ENCODE measurements at places on chromosomes 2 and 18.

DNA sequence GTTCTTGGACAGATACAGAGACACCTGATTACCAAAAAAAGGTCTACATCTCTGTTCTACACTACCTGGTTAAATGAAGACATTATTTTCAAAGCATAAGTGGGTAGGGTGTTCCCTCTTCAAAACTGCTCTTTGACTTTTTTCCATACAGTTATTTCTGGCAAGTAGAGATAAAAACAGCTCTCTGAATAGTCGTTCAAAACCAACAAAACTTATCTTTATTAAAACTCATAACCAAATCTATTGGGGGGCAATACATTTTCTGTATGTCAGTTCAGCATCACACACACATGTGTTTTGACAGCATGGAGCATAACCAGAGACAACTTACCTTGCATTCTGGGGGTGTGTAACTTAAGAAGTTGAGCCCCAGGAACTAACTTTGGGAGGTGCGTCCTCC, 149.0 kb upstream of the EPC2 start:
- DNase-seq, result no peak

DNA sequence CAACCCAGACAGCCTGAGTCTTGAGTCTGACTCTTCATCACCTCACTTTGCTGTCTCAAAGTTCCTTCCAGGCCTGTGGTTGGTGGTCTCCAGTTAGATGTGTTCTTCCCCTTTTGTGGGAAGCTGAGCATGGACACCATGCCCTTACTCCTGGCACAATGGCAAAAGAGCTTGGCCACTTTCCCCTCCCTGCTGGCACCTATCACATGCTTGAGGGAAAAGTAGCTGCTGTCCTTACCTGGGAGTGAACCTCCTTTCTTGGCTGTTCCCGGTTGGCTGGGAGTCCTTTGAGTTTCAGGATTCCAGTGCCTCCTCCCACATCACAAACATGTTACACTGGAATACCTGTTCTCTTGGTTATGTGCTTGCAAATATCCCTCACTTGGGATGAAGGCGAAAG, 97.8 kb downstream of the GATA6 start:
- DNase-seq, result no peak

- DNase-seq, result no peak
Measured at GRCh38 chr18:52236131-52236530, 103.9 kb upstream of the DCC start.

DNA sequence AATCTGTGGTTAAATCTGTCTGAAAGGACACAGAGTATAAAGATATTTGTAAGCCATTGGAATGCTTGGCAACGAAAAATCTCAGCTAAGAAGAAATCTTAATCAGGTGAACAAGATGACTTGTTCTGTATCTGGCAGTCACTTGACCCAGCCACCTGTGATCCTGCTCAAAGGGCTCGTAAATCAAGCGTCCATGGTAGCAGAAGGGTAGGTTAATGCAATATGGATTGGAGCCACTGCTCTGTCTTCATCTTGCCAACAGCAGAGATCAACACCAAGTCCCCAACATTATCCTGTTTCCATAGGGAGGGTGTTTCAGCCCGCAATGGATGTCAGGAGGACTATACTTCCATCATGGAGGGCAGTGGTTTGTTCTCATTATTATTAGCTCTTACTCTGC, 378.4 kb downstream of the CDH7 start:
- DNase-seq, result no peak

DNA sequence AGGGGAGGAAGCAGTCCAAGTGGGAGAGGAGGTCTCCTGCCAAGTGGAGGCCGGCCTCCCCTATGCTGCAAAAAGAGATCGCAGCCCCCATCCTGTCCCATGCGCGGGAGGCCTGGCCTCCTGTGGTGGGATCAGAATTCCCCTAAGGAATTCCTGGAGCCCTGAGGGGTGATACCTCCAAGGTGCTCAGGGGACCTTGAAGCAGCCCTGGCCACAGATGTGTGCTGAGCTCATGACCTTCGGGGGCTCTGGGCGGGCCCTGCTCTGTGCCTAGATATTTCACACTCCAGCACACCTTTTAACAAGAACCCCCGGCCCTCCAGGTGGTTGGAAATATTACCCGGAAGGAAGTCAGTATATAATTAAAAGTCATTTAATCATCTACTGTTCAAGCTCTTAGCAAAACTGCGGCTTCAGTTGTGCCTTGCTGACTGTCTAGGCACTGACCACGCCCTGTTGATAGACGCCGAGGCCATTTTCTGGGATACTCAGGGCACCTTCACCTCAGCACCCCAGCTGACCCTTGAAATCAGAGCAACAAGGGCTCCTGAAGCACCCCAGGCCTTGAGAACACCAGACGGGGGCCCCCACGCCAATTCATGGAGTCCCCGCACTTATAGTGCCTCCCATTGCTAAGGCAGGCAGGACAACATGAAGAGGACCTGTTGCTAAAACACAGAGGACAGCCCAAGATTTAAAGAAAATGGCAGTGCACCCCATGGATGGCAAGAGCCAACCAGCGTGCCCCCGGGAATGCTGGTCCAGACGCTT, 119.1 kb downstream of the NDUFA10 start:
- no peak for DNase-seq

DNA sequence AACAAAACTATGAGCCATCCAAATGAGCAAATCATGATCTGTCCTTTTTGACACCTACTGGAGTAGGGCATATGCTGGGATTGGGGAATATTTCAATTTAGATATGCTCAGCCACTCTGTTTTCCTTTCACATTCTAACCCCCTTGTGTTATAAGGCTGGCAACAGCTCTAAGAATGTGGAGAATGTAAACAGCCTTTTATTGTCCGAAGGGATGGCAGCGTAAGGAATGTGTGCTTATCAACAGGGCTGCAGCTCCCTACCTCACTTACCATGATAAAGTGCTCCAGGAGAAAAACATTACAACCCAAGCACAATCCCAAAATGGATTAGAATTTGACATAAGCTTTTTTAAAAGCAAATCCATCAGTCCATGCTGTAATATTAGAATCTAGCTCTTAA, 2.2 kb downstream of the NXPH2 start:
- DNase-seq, result no peak

GRCh38 chr2:62144689-62145477, 51.0 kb upstream of the B3GNT2 start:
- DNase-seq, result no peak

DNA sequence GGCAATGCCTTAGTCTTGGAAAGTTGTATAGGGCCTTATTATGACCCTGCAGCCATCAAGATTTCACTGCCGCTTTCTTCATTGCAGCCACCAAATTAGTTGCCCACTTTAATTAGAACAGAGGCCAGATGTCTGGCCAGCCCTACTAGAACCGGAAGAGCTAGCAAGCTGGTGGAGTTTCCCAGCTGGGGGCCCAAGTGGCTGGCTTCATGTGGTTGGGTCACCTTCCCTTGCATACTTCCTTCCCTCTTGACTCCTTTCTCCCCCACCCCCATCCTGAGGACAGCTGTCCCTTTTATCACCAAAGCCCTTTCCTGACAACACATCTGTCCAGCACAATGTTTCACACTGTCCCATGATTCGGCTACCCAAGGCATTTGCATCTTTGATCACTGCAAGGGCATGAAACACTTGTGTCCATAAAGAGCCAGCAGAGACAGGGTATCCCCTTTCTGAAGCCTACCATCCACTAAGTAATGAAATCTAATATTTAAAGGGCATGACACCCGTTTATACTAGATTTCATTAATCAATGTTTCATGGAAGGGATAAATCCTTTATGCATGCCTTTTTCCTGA, 187.2 kb downstream of the BCL11A start:
- no peak for DNase-seq

GRCh38 chr2:164843346-164843911, 1.8 kb upstream of the COBLL1 start:
- no peak for DNase-seq

GRCh38 chr2:618422-618990, 58.7 kb downstream of the TMEM18 start:
- DNase-seq, result no peak

DNA sequence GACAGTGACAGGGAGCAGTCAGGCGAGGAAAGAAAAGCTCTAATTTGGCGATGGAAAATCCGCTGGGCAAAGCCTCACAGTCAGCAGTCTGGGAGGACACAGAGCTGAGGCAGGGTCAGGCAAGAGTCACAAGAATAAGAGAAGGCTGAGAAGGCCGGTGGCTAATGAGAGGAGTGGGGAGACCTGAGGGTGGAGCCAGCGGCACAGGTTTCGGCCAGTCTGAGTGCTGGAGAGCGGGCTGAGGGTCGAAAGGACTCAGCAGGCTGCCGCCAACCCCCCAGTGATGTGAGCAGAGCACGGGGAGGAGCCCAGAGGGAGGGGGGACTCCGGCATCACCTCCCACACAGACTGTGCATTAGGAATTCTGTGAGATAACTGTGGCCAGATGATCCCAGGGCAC, 500.6 kb upstream of the MYT1L start:
- DNase-seq, result no peak

DNA sequence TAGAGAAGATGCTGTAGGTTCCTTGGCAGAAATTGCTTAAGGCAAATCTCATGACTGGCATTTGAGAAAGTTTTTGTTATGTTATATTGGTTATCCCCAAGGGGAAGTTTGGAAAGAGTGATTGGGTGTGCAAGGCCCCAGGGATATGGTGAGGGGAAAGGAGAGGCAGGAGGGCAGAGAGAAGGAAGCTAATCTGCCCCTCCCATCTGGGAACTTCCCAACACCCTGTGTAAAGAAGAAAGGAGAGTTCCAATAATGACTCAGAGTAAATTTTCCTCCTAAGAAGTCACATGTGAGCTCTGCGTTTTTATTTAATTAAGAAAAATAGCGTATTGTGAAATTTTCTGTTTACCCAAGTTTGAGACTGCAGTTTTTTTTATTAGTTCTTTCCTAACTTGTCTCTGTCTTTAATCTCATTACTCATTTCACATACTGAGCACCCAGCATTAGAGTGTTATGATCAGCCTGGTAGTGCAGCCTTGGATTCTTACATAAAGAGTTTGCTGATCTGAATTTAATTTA, 3.1 kb upstream of the KYNU start:
- DNase-seq, result no peak

DNA sequence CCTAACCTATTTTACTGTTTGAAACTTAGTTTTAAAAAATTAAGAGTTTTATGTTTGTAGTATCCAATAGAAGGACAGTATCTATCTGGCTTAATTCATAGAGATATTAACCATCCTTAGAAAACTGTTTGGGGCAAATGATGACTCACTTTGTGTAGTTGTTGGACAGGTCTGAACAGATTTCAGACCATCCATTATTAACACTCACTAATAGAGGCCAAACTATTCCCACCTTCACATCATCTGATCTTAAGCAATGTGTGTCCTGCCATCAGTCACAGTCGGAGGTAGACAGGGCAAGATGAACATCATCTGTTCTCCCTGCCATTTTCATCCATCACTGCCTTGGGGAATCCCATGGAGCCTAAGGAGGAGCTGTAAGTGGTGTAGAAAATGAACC, 164.6 kb upstream of the DCC start:
- no peak for DNase-seq

GRCh38 chr18:7237673-7238272, 6.9 kb downstream of the LRRC30 start:
- DNase-seq, result no peak

GRCh38 chr2:147375073-147375472, 469.8 kb upstream of the ACVR2A start:
- no peak for DNase-seq

GRCh38 chr2:102069311-102069974, 73.1 kb upstream of the IL1R1 start:
- DNase-seq, result no peak

GRCh38 chr2:12543076-12543977, 173.4 kb upstream of the TRIB2 start:
- DNase-seq, result no peak

DNA sequence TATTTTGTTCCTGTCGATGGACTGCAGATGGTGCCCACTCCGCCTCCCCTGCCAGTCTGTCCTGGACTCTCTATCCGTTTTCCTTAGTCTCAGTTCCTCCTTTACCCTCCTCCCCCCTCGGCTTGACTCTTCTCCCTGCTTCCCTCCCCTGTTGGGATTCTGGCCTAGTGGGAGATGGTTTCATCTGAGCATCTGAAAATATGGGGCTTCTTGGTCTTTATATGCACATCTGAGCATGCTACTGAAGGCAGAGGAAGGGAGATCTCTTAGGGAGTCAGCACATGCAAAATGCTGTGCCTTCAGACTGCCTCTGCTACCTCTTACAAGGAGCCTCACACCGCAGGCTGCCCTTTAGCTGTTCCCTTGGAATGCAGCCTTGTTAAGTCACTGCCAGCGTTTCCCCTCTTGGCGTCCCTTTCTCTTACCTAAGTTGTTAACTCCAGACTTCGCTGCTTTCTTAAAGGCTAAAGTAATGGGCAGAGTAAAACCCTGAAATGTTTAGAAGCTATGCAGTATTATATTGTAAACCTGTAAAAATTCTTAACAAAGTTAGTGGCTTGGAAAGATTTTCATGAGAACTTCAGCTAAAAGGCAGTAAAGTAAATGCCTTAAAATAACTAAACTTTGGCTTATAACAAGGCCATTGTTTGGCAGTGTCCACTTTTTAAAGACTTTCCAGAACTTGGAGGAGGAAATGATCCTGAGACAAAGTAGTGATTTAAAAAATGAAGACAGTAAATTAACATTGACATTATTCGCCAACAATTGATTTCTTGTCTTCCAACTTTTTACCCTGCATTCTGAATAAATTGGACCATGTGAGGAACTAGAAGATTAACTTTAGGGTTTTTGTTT, 49.8 kb downstream of the LDLRAD4 start:
- DNase-seq, result no peak

DNA sequence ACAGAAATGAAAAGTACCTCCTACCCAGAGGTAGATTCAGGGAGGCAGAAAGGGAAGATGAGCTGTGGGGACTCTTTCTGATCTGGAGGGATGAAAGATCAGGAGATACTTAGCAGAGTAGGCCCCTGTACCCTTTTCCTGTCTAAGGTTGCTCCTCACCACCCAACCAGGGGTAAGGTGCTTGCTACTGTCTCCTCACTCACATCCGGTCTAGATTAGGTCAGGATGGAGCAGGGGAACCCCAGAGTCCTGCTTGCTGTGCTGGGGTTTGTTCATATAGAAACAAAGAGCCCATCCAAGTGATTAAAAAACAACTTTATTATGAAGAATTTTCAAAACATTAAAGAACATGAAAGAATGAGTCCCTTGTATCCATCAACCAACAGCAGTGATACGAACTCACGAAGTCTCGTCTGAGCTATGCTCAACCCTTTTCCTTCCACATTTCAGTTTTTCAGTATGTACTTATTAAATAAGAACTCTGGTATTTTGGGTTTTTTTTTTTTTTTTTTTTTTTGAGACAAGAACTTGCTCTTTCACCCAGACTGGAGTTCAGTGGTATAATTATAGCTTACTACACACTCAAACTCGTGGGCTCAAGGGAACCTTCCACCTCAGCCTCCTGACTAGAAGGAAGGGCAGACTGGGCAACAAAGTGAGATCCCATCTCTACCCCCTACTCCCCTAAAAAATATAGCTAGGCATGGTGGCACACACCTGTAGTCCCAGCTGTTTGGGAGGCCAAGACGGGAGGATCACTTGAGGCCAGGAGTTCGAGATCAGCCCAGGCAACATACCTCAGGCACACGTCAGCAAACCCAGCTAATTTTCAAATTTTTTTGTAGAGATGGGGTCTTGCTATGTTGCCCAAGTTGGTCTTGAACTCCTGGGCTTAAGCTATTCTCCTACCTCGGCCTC, 28.5 kb upstream of the MCFD2 start:
- DNase-seq, result peak; percentile 92

GRCh38 chr2:202530038-202530437, 104.7 kb upstream of the FAM117B start:
- DNase-seq, result no peak

GRCh38 chr2:152328013-152328412, 7.0 kb upstream of the FMNL2 start:
- DNase-seq, result no peak

All from T-helper 2 cell (primary cell).